ENCODE measurements at places on chromosomes 5 and 9. TPM values are rescaled to one million over a fixed set of nuclear protein-coding genes. Genes with fewer than 3 reads are reported as not detected.

- H3K27ac ChIP-seq = no peak overlapping the region
- H3K4me3 ChIP-seq = no peak overlapping the region
- no peaks in the 10 kb centered on the region for H3K27me3 ChIP-seq
- H3K36me3 ChIP-seq = no peaks in the 10 kb centered on the region
These were observed 916.6 kb downstream of the DNAH5 start for GRCh38 chr5:13027874-13028273.

LECT2 gene
- 62.9 TPM for total RNA-seq

DNA sequence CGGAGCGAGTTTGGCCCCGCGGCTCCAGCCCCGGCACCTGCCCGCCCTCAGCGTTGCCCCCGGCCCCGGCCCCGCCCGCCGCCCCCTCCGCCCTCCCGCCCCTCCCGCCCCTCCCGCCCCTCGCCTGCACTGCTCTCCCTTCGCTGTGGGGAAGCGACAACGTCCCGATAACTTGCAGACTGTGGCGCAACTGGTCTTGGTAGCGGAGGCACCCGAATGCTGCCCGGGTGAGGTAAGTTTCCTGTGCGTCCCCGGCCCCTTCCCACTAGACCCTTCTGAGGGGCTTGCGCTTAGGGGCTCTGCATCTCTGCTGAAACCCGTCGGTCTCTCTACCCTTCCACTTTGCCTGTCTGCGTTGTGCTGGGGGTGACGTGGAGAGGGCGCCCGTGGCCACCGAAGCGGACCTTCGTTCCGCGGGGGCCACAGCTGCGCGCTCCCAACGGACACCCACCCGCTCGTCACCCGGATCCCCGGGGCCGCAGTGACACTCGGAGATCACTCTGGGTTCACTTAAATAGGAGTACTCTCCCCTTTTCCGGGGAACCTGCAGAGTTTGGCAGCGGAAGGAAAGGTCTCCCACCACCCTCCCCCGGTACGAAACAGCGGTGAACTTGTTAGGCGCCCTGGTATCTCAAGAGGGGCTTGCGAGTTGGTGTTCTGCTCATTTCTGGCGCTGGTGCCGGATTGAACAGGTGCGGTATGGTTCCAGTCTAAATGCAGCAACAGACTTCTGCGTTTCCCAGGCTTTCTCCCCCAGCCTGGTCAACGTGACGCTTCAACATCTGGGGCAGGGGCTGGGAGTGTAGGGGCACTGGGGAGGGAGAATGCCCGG is 707 bp downstream of the PIP5K1B start:
- H3K36me3 ChIP-seq = no peaks in the 10 kb centered on the region
- H3K4me3 ChIP-seq = peak overlapping the region; percentile 43
- no peak overlapping the region for H3K27ac ChIP-seq
- DNase-seq = peak; percentile 19
- H3K4me1 ChIP-seq = peaks cover 9% of the 10 kb centered on the region

PRR16 gene
- total RNA-seq = 0.18 TPM

DNA sequence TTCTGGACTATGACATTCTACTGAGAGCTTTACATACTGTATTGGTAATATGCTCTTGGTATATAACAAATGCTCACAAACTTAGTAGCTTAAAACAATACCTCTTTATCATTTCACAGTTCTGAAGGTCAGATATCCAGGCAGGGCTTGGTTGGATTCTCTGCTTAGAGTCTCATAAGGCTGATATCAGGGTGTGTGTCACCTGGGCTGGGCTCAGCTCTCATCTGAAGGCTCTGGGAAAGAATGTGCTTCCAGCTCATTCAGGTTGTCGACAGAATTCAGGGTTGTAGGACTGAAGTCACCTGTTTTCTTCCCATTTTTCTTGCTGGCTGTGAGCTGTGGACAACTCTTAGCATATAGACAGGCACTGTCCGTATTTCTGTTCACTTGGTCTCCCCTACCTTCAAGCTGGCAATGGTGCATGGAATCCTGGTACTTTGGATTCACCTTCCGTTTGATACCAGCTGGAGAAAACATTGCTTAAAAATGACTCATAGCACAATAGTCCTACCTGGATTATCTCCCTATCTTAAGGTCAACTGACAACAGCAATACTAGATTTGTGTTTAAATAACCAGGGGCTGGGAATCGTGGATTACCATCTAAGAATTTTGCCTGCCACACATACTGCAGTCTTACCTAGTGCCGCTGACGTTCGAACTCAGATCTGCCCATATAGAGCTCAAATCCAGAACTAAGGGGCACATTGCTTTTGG is 69.2 kb downstream of the RCL1 start:
- H3K4me3 ChIP-seq = no peak overlapping the region
- DNase-seq = no peak
- H3K27ac ChIP-seq = no peak overlapping the region
- no peaks in the 10 kb centered on the region for H3K27me3 ChIP-seq

SCGB3A1 gene
- not detected for total RNA-seq

- no peak for DNase-seq
- H3K36me3 ChIP-seq = peaks cover 2% of the 10 kb centered on the region
- H3K4me3 ChIP-seq = no peak overlapping the region
- no peaks in the 10 kb centered on the region for H3K27me3 ChIP-seq
These were observed 51.9 kb downstream of the NEK6 start for GRCh38 chr9:124309667-124310084.

DNA sequence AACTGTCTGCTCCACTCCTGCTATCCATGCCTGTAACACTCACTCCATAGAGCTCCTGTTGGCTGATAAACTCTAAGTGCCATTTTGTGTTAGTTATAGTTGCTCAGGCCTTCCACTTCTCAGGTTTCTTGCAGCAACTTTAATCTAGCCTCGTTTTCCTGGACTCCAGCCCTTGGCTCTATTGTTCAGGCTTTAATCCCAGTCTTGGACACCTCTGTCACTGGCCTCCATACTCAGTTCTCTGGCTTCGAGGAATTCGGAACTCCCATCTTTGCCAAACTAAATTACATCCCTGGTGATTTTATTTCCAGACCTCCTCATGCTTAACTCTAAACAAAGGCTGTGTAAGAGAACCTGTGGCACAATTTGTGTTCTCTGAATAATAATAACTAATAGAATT is 39.8 kb downstream of the EMB start:
- no peak overlapping the region for H3K27ac ChIP-seq
- H3K4me3 ChIP-seq = no peak overlapping the region
- no peaks in the 10 kb centered on the region for H3K27me3 ChIP-seq
- no peaks in the 10 kb centered on the region for H3K36me3 ChIP-seq
- DNase-seq = no peak

TICAM2 gene
- total RNA-seq = 2.2 TPM
